ENCODE measurements at places on chromosomes 12 and 14.

DNA sequence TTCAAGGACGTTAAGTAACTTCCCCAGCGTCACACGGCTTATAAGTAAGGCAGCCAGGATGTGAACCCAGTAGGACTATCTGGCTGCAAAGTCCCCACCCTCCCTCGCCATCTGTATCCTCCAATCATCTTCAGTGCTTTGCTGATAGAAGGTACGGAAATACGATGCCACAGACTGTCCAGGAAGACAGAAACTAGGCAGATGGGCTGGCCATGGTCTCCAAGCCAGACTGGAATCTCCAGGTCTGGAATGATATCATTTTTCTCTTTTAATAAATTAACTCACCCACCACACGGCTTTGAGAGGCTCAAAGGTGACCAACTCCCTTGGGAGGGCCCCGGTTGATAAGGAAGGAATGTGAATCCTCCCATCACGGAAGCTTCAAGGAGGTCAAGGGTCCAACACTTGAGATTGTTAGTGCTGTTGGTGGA is 16.3 kb upstream of the BDKRB1 start:
- DNase-seq, result no peak

- DNase-seq, result no peak
These were observed 13.0 kb upstream of the DLK1 start for GRCh38 chr14:100713705-100714104.

GRCh38 chr12:51118706-51119105 is 35.3 kb upstream of the CSRNP2 start:
- peak; percentile 32 for DNase-seq

GRCh38 chr14:90107789-90108188 is 46.0 kb downstream of the KCNK13 start:
- DNase-seq, result no peak

DNA sequence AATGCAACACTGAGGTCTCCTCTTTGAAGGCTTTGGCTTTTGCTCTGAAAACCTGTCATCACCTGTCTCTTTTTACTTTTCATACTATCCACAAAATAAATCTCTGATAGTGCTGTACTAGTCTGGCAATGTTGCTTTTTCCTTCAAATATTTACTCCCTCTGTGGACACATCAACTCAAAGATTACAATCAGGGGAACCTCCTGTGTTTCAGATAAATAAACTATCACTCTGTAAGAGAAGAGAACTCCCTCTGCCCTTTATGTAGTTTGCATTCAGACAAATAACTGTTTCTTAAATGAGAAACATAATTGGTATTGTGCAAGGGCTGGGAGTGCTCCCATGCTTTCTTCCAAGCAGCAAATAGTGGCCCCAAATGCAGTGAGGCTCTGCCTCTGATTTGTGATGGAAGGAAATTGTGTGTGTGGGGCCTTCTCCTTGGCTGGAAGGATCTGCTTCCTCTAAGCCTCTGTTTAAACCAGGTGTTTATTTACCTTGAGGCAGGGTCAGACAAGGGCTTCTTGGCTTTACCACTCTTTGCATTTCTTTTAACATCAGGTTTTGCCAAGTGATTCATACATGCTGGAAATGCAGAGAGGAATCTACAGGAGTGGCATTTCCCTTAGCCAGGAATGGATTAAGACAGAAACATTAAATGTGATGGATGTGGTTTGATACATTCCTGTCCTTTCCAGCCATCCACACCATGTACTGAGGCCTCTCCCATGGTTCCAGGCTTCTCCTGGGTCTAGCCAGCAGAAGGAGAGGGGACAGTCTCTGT is 69.0 kb downstream of the AKAP6 start:
- peak; percentile 72 for DNase-seq

GRCh38 chr12:120397824-120398540 is 29.0 kb upstream of the MSI1 start:
- DNase-seq, result no peak
